Stimulated activated CD8-positive, alpha-beta memory T cell treated with anti-CD3 and anti-CD28 coated beads, Interleukin-4, amount 100 ng/mL, for 48 hours (primary cell): ENCODE measurements at places on chromosomes 12 and 14.

- DNase-seq, result no peak
These were observed 34.6 kb upstream of the MEG3 start for GRCh38 chr14:100791348-100791735.

DNA sequence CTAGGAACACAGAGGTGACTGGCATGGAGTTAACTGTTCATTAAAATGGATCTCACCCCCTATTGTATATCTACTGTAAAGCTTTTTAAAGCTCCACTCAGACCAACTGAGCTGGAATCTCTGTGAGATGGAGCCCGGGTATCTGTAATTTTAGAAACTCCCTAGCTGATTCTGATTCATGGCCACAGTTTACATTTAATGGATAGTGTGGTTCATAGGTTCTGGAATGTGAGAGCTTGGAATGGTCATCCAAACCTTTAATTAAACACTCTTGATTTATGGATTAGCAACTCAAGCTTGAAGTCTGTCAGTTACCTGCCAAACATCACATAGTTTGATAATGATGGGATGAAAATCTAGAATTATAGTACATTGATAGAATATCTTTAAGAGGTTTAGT lies 183.8 kb downstream of the SLC25A21 start:
- DNase-seq, result no peak

GRCh38 chr14:35370969-35371368 lies 33.6 kb downstream of the NFKBIA start:
- no peak for DNase-seq

DNA sequence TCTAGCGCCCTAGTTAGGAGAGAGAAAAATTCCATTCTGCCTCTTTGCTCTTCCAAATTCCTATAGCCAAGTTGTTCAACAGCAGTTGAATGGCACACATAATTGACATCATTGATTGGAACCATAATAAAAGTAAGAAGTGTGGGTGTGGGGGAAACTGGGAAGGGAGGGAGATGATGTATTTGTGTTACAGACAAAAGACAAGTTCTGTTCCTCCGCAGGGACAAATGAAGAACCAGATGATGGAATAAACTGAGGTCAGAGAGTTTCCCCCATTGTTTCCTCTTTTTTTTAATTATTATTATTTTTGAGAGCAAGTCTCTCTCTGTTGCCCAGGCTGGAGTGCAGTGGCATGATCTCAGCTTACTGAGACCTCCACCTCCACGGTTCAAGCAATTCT lies 34.9 kb downstream of the GDF11 start:
- no peak for DNase-seq

DNA sequence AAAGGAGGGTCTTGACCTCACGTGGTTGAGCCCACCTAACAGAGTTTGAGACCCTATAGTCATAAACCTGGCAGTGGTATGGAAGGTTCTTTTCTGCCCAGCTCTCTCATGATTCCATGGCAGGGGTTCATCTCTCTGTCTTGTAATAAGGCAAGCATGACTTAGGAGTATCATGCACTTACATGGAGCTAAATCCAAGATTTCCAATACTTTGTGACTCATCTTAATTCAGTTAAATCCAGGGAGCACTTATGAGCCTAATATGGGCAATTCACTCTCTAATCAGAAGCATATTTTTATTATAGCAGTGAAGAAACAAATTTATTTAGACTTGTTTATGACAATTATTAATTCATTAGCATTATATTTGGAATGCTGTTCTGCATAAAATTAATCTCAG lies 131.8 kb upstream of the CPSF6 start:
- no peak for DNase-seq

DNA sequence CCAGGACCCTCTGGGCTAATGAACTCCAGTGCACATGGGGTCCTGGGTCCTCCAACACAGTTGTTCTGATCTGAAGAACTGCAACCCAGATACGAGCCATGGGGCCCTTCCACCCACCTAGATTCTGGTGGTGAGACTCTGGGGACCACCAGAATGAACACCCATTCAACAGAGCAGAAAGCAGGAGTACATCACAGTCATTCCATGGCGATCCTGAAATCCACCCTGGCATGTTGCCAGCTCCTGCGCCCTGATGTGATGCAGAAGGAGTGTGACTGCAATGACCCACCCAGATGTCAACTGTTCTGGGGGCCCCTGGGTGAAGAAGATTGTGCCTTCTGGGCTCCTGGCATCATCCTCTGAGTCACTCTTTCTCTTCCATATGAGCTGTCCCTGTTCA lies 211.6 kb downstream of the KIF26A start:
- DNase-seq, result no peak

- no peak for DNase-seq
These were observed 58.3 kb upstream of the NR2C1 start for GRCh38 chr12:95131589-95132340.

DNA sequence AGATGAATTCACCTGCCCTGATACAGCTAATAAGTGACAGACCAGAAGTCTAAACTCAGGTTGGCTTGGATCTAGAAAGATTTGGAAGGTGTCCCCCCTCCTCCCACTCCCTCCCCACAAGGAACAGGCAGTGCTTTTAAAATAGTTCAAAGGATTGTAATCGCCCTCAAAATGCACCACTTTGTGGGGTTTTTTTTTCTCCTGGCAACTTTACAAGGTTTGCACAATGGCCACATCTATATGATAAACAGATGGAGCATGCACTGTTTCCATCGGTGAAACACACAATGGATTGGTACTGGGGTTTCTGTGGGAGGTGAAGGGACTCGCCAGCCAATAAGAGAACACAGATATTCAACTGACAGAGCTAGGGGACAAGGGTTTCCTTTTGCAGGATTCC lies 137.4 kb downstream of the LLPH start:
- DNase-seq, result no peak

GRCh38 chr12:90455756-90456155 lies 499.2 kb downstream of the CCER1 start:
- DNase-seq, result no peak

DNA sequence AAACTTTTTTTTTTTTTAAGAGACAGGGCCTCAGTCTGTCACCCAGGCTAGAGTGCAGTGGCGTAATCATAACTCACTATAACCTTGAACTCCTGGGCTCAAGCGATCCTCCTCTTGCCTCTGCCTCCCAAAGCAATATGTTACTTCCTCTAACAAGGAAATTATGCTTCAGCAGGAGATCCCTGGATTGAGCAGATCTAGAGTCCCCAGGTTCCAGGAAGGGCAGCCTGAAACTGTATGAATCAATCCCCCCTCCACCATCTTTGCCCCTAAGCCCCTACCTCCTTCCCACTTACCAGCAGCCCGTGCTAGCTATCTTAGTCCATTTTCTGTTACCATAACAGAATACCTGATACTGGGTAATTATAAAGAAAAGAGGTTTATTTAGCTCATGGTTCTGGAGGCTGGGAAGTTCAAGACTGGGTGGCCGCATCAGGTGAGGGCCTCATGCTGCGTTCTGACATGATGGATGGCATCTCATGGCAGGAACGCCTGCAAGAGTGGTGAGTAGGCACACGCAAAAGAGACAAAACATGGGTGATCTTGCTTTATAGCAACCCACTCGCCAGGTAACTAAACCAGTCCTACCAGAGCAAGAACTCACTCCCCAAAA lies 5.0 kb downstream of the TAMALIN start:
- no peak for DNase-seq

DNA sequence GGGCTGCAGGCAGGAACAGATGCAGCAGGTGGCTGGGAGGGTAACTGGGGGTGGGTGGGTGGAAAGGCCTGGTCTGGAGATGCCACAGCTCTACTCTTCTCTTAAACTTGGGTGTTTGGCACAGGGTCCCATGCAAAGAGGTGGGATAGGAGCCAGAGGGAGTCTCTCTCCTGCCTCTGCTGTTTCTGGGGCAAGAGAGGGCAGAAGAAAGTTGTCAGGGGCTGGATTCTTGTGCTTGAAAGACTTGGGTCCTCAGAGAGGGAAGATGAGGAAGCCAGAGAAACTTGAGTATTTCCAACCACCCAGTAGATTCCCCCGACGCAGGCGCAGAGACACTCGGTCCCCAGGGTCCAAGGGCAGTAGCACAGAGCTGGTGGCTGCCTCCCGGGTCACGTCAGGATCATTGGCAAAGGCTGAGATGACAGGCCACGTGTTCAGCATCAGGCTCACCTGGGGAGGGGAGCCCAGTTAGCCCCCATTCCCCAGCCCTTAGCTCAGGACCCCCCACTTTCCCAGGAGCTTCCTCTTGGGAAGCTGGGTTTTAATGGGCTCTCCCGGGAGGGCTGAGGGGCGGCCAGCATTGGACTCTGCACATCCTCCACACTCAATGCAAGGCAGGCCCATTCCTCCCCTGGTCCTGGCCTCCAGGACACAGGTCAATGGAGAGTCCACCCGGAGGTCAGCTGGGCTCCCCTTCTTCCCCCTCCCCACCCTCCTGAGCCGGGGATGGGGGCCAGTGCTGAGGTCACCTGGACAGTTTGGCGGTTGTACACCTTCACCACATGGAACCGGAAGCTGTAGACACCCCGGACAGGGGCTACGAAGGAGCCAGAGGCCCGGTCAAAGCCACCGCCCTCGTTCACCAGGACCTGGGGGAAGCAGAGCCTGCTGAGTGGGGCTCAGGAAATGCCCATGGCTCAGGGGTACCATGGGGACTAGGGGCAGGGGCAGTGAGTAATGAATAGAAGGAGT lies 1.6 kb downstream of the CBLN3 start:
- DNase-seq, result no peak

- DNase-seq, result no peak
These were observed 44.9 kb upstream of the STRAP start for GRCh38 chr12:15837141-15837790.

GRCh38 chr12:101854747-101855146 lies 22.6 kb upstream of the DRAM1 start:
- no peak for DNase-seq

- DNase-seq, result no peak
These were observed 51.6 kb upstream of the VRK1 start for GRCh38 chr14:96745500-96746051.

DNA sequence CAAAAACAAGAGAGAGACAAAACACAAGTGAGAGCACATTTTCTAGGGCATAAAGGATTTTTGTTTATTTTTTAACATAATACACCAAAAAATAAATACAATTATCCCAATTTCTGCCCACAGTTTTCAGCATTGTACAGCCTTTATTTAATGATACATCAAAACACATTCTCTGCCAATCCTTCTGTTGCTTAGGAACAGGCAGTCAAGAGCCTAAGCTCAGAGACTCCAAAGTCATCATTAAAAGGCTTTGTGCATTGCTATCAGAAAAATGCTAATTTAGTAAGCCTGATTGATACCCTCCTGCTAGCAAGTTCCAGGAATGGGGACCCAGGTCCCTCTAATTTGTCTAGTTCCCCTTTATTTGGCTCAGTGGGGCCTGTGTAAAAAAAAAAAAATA lies 536.5 kb downstream of the RPS29 start:
- no peak for DNase-seq

DNA sequence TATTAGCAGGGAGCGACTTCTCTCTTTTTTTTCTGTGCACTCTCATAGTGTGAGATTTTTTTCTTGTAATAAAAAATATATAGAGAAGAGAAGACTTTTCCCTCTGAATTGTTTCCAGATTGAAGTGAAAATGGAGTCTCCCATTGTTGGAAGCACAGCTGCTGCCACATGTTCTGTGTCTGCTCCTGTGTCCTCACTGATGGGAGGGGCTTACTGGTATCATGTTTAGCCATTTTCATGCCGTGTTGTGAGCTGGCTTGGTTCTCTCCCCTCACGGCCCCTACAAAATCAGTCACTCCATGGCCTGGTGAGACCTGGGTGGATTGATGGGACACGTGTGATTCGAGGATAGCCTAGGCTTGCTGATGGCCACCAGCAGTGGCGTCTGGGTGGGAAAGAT lies 379.7 kb upstream of the DDHD1 start:
- no peak for DNase-seq

- no peak for DNase-seq
These were observed 36.4 kb downstream of the ANKS1B start for GRCh38 chr12:99948370-99948769.

DNA sequence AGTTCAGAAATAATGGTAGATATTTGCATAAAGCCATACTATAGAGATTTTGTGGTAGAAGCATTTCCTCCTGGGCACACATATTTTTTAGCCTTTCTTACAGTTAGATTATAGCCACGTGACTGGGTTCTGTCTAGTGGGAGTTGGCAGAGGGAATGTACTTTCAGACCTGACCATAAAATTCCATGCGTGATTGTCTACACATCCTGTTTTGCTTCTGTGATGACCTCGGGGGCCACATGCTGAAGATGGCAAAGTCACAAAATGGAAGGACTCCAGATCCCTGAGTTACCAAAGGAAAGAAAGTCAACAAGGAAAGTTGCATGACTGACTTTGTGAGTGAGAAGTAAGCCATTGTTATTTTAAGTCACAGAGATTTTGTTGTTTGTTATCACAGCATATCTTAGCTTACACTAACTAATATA lies 14.6 kb upstream of the MIA2 start:
- no peak for DNase-seq

- DNase-seq, result no peak
These were observed 27.9 kb upstream of the SPPL3 start for GRCh38 chr12:120932058-120932457.

- DNase-seq, result no peak
These were observed 26.1 kb upstream of the PKP2 start for GRCh38 chr12:32922546-32923297.

DNA sequence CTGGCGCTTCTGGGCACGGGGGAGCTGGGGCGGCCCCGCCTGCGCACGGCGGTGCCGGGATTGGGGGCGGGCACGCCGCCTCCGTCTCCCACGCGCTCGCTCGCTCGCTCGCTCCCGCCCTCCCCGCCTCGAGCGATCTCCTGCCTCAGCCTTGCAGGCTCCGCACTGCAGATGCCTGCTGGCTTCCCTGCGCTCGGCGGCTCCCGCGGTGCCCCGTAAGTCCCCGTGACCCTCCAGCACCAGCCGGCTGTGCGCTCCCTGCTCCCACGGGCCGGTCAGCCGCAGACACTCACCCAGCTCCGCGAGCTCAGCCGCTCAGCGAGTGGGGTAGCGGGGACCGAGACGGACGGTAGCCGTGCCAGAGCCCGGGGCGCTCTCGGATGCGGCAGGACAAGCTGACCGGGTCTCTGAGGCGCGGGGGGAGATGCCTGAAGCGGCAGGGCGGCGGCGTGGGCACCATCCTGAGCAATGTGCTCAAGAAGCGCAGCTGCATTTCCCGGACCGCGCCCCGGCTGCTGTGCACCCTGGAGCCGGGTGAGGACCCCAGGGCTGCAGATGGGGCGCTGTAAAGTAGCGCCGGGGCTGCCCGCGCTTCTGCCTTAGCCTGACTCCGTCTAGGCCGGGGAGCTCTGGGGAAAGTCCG lies at the start of gene TBC1D30:
Gene TBC1D30, plus strand, starts transcription at position 148 of the 643 bp plus-strand sequence. Its CDS starts 233 bp downstream, at position 381.
- DNase-seq, result peak; percentile 34

DNA sequence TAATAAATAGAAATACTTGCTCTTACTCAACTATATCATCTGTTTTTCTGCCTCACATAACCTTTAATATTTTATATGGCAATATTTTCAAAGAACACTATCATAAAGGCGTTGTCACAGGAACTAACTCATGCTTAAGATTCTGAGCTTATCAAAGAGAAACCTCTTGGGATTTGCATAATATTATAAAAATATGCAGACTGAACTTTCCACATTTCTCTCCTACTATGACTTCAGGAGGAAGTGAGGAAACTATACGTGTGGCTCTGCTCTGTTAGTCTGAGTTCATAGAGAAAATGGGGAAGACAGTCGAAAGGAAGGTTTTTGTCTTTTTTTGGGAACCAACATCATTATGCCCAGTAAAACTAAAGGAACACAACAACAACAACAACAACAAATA lies 124.7 kb downstream of the GARIN6 start:
- DNase-seq, result no peak
